ENCODE measurements at places on chromosomes 1 and 21.

DNA sequence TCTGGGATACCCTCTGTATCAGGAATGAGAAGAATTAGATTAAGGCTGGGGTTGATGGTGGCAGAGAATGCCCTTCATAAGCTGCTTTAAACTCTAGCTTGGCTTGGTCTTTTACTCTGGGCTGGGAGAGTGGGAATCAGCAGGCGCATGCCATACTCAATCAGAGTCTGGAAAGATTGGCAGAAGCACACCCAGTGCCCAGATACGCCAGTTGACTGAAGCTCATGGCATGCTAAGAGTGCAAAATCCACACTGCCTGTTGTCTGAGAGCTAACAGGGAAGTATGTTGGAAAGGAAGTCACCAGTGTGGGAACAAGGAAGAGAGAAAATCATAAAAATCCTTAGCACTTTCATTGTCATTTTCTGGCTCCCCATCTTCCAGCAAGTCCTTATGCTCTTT lies 53.0 kb downstream of the HMCN1 start:
- no peak for DNase-seq

GRCh38 chr1:152585586-152585985 lies 5.3 kb upstream of the LCE3D start:
- DNase-seq = no peak

GRCh38 chr1:43703836-43704235 lies 3.5 kb upstream of the ST3GAL3 start:
- no peak for DNase-seq

DNA sequence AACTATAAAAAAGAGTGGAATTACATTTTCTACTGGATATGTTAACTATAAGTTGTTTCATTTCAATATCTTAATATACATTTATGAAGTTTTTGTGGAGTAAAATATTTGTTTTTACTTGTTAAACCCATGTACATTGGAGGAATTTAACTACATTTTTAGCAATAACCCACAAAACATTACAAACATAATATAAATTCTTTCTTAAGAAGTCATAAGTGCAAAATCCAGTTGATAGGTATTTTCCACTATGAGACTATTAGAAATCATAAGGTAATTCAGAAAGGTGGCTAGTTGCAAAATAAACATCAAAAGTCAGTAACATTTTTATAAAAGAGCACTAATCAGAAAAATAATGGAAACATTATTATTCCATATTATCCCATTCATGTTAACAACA lies 73.9 kb upstream of the RRP15 start:
- no peak for DNase-seq

DNA sequence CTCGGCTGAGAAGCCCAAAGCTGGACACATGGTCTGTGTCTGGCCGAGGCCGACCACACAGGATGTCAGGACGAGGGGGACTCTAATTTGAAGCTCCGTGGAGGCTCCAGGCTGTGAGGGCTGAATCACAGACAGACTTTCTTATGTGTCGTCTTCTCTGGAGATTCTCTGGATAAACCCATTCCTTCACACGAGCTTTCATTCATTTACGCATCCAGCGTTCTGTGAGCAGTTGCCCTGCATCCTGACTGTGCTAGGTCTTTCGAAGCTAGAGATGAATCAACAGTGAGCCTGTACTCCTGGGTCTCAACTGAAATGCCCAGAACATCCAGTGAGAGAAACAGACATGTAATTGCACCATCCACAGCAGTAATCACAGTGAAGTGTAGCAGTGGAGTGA lies 49.6 kb downstream of the ECE1 start:
- DNase-seq = no peak

- DNase-seq = no peak
These were observed 50.6 kb upstream of the HP1BP3 start for GRCh38 chr1:20837554-20838192.

DNA sequence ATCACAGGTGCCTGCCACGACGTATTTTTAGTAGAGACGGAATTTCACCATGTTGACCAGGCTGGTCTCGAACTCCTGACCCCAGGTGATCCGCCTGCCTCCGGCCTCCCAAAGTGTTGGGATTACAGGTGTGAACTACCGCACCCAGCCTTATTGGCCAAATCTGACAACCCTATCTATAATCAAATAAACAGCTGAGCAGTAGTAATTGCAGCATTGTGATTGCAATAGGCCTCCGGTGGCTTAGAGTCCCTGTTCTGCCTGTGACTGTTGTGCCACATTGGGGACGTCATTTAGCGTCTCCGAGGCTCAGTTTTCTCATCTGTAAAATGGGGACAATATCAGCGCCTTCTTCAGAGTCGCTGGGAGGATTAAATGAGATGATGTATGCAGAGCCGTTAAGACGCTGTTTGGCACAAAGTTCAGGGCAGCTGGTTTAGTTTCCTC lies 569 bp upstream of the CAPN2 start:
- DNase-seq = no peak

DNA sequence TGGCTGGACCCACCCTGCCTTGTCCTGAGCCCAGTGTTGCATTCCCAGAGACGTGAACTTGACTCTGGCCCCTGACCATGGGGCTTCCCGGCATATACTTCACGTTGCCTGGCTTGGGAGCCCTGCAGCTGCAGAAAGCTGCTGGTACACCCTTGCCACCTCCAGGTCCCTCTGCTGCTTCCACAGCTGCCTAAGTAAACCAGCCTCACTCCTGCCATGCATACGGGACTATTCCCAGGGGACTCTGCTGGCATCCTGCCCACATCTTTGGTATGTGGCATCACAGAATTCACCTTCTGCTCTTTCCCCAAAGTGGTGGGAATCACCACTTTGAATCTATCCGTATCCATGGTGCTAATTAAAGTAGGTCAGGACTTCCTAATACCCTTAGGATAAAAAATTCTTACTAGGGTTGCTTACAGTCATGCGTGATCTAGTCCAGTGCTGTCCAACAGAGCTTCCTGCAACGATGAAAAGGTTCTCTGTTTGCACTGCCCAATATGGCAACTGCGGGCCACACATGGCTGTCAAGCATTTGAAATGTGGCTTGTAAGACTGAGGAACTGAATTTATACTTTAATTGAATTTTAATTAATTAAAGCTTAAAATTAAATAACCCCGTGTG lies 203.0 kb downstream of the GRIK3 start:
- DNase-seq = no peak

GRCh38 chr1:203173566-203173965 lies 2.1 kb downstream of the MYBPH start:
- no peak for DNase-seq

DNA sequence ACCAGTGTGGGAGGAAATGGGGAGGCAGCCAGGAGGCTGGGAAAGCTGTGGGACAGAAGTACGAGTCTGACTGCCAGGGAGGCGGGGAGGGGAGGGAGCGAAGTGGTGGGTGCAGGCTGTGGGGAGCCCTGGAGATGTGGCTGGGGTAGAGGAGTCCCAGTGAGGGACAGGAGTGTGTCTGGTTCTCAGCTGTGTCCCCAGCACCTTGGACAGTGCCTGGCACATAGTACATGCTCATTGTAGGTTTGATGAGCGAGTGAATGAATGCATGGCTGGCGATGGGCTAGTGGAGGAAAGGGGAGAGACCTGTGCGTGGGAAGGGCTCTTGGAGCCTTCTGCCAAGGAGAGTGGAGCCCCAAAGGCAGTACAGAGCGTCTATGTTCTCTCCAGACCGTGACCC lies 104.1 kb downstream of the SIK1 start:
- no peak for DNase-seq
